ENCODE measurements at places on chromosomes 3 and 15. TPM values are rescaled to one million over a fixed set of nuclear protein-coding genes. Genes with fewer than 3 reads are reported as not detected.

The NPAP1 gene
- total RNA-seq = not detected

The MOBP gene
- not detected for total RNA-seq

The ZNF385D gene
- 10.6 TPM for total RNA-seq

The TMF1 gene
- 26.7 TPM for total RNA-seq

The TERB2 gene
- total RNA-seq = not detected

The SPATA12 gene
- 0.04 TPM for total RNA-seq

The NRROS gene
- 2.8 TPM for total RNA-seq

The TF gene
- 4.1 TPM for total RNA-seq

The CALML4 gene
- 11.3 TPM for total RNA-seq

The FBN1 gene
- total RNA-seq = 392 TPM

The CPA3 gene
- 3.1 TPM for total RNA-seq

The GRK7 gene
- total RNA-seq = 0.04 TPM

The LMLN gene
- 3.2 TPM for total RNA-seq

The CHST13 gene
- 0.18 TPM for total RNA-seq

The XCR1 gene
- total RNA-seq = 0.18 TPM

The BCHE gene
- 78.9 TPM for total RNA-seq

The HTR3E gene
- not detected for total RNA-seq

The CCDC54 gene
- total RNA-seq = not detected

The TRPM1 gene
- total RNA-seq = not detected

The TMEM207 gene
- not detected for total RNA-seq

The PPP1R14D gene
- not detected for total RNA-seq

The NUP210 gene
- 4.5 TPM for total RNA-seq

The PYGO1 gene
- total RNA-seq = 15.6 TPM

The IL17RB gene
- 0.93 TPM for total RNA-seq

The FSIP1 gene
- total RNA-seq = 0.53 TPM

The NLGN1 gene
- total RNA-seq = 8.5 TPM

The CLDND1 gene
- total RNA-seq = 61.3 TPM

The GRM7 gene
- 0.04 TPM for total RNA-seq

The SAXO2 gene
- total RNA-seq = 1.1 TPM

The CNTN3 gene
- 9.8 TPM for total RNA-seq

The SLC28A1 gene
- 0.35 TPM for total RNA-seq

The MAGEL2 gene
- total RNA-seq = 9.2 TPM

The PLA1A gene
- total RNA-seq = 0.09 TPM

The LOXL1 gene
- 20.0 TPM for total RNA-seq

The TRAT1 gene
- 0.09 TPM for total RNA-seq

The DNAJC13 gene
- total RNA-seq = 38.6 TPM

The LAMB2 gene
- 445 TPM for total RNA-seq

The TRNT1 gene
- total RNA-seq = 17.9 TPM

The IQCH gene
- 1.6 TPM for total RNA-seq

The ZNF660 gene
- total RNA-seq = 6.2 TPM

The GPR27 gene
- total RNA-seq = 1.5 TPM

The CCDC13 gene
- 0.35 TPM for total RNA-seq

The CPN2 gene
- total RNA-seq = 0.04 TPM

The WNT5A gene
- total RNA-seq = 10.6 TPM

The ADGRG7 gene
- total RNA-seq = not detected

The LDHAL6B gene
- total RNA-seq = not detected

The HRG gene
- 0.04 TPM for total RNA-seq

The AGBL1 gene
- total RNA-seq = 18.1 TPM

The ARMC8 gene
- total RNA-seq = 38.6 TPM

The ARNT2 gene
- 4.9 TPM for total RNA-seq

The TGM4 gene
- not detected for total RNA-seq

All from muscle of leg (tissue), 16 donors.